ENCODE measurements at places on chromosomes 2 and 18.
A peak's percentile ranks its signal among the peaks of the same experiment; 100 is the strongest.

DNA sequence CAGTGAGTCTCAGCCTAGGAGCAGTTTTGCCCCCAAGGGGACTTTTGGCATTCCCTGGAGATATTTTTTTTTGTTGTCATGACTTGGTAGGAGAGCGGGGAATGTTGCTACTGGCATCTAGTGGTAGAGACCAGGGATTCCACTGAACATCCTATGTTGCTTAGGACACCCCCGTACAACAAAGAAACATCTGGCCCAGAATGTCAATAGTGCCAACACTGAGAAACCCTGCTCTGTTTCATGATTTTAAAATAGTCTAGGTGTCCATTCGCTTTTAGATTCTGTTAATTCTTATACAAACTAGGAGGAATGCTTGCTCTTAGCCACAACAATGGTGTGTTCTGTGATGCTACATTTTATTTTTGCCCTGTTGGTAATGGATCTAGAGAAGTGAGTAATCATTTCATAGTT lies 225.8 kb upstream of the SIX3 start:
- DNase-seq = no peak

DNA sequence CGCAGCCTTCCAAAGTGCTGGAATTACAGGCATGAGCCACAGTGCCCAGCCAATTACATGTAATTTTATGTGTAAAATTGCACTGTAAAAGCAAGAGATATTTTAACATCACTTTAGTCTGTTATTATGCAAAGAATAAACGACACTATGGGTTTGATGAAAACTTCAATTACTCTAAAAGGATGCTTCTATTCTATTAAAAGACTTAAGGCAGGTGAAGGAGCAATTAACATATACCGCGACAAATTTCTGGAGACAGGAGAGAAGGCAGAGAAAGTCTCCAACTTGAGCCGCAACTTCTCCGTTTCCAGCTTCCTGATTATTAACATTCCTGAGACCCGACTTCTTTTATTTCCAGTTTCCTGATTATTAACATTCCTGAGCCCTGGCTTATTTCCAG lies 53.7 kb downstream of the FAM210A start:
- DNase-seq = no peak

- DNase-seq = peak; percentile 31
These were observed 159.4 kb downstream of the AGPS start for GRCh38 chr2:177551989-177552421.

GRCh38 chr2:13821255-13821880 lies 811.1 kb upstream of the LRATD1 start:
- no peak for DNase-seq

DNA sequence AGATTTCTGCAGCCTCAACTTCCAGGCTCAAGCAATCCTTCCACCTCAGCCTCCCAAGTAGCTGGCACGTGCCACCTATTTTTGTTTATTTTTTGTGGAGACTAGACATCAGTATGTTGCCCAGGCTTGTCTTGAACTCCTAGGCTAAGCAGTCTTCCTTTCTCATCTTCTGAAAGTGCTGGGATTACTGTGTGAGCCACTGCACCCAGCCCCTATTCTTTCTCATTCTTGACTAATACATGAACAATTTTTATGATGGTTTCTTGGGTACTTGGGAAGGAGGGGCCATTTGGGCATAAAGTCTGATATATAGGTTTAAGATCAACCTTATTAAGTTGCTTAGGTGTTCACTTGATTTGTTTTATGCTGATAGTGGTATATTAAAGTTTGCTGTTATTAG lies 26.2 kb downstream of the EPC2 start:
- DNase-seq = no peak

DNA sequence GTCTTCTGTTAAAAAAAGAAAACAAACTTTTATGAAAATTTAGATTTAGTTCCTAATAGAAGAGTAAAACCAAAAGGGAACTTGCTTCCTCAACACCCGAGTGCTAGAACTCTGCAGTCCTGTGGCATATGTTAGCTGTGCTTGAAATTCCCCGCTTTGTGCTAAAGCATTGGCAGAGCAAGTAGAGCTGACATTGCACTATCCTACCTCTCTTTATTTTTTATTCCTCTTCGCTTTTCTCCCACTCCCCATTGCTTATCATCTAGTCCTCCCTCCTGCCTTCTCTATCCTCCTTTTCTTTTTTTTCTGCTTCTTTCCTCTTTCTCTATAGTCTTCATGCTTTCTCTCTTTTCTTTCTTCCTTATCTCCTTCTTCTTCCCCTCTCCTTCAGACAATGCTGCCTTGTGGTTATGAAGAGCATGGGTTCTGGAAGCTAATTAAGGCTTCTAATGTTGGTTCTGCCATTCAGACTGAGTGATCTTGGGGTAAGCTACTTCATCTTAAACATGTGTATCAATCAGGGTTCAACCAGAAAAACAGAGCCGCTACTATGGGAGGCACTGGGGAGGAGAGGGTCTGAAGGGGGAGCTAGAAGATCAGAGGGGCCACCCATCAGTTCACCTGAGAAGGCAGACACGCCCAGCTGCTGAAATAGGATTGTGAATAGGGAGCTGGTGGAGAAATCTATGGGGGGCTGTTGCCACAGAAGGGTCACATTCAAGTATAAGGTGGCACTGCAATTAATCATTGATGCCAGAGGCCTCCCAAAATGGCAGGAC lies 31.4 kb upstream of the PELI1 start:
- DNase-seq = no peak

DNA sequence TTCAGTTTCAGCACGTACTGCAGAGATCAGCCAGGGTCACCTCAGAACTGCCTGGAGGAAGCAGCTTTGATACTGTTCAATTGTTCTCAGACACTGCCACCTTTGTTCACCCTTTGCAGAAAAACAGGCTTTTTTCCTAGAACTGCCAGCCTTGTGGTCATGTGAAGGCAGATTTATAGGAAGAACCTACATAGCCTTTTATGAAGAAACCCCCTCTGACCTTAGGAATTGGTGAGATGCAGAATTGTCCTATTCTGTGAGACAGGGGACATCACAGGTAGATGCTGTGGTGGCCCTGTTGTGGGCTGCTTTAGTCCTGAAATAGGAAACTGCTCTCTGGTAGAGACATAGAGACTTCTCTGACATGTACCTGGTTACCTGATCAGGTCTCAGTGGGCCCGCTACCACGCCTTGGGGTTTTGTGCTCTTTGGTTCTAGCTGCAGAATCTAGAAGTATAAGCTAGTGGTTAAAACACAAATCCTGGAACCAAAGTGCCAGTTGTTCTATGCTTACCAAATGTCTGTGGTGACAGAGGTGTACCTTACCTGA lies 206.6 kb downstream of the AGPS start:
- DNase-seq = no peak

GRCh38 chr2:89820248-89820647 lies 1128.8 kb downstream of the RPIA start:
- DNase-seq = no peak

DNA sequence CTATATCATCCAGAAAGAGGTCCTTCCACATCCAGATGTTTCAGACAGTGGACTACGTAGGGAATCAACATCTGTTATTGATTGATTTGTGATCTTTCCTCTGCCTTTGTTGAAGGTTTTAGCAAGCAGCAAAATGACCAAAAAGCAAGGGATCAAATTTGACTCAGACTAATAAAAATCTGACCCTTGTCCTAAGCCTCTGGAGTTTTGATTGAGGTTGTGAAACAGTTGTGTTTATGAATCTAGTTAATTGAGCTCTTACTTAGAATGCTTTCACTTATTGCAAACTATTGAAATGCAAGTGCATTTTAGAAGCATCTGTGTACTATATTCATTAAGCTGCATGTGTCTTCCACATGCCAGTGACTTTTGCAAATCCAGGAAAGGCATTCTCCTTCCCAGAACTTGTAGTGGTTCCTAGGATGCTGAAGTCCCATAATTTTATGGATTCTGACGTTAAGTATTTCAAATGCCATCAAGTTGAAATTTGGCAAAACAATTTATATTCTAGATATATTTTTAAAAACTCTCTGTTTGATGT lies 116.0 kb downstream of the MTX2 start:
- DNase-seq = no peak

- no peak for DNase-seq
These were observed 38.7 kb downstream of the CCDC85A start for GRCh38 chr2:56222481-56222880.

DNA sequence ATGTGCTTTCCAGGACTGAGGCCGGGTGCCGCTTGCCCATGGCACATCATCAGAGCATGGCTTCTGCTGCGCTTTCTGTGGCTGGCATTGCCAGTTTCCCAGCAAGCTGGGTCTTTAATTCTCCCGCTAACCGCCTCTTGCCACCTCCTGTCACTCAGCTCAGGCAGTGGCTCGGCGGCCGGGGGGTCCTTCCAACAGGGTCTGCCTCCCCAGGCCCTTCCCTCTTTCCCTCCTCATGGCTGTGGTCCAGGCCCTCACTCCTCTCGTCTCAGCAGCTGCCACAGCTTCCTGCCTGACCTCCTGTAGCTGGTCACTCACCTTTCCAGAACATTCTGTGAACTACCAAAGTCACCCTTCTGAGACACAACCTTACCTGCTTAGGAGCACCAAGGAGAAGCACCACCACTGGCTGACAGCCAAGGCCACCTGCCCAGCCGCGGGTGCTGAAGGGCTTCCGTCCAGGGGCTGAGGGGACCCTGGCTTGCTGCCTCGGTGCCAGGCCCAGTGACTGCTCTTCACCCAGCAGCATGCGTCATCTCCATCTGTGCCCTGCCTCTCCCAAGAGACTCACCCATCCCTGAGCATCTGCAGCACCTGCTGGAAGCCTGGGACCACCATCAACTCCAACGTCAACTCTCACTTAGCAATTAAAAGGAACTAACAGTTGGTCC lies 22.6 kb downstream of the CHMP1B start:
- no peak for DNase-seq

Data from activated naive CD4-positive, alpha-beta T cell (primary cell).